ENCODE measurements at places on chromosomes 13 and 19. TPM values are rescaled to one million over a fixed set of nuclear protein-coding genes. Genes with fewer than 3 reads are reported as not detected.
A peak's percentile ranks its signal among the peaks of the same experiment; 100 is the strongest.

C19orf85 gene
- not detected for total RNA-seq

DNA sequence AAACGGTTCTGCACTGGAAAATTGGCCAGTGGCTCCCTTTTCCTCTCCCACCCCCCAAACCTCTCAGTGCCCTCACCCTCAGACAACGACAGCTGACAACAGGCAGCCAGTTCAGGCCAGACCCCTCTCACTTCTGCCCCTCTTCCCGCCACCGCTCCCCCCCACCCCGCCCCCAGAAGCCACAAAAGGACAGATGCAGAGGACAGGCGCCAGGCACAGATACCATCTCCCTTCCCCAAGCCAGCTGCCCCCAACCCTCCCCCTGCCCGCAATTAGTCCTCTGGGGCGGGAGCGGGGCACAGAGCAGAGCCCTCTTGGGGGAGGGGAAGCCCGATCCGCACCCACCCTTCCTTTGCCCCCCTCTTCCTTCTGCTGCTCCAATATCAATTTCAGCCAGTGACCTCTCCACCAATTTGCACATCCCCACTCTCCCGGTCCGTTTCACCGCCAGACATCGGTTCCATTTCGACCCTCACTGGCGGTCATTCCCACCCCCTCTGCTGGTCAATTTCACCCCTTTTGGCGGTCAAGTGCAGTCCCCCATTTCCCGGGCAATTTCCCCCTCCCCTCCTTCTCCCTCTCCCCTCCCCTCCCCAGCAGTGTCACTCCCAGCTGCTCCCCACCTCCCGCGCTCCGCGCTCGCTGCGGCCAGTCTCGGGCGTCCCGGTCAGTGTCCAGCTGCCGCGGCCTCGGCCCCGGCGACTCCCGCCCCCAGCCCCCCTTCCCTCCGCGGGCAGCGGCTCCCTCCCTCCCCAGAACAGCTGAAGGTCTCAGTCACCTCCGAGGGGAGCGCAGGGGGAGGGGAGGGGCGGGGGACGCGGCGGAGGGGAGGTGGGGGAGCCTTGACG lies at the start of gene SHD:
Gene SHD, plus strand, starts transcription at position 848 of the 848 bp plus-strand sequence. CDS start 798 bp downstream, outside the sequence.
- H3K4me1 ChIP-seq, result peaks cover 12% of the 10 kb centered on the region
- no peak for DNase-seq
- H3K36me3 ChIP-seq, result no peaks in the 10 kb centered on the region
- no peak within 1 kb of the TSS for H3K27ac ChIP-seq

LRRC63 gene
- not detected for total RNA-seq

GRCh38 chr19:16249826-16250404 lies 52.2 kb downstream of the AP1M1 start:
- no peak overlapping the region for H3K27ac ChIP-seq
- peaks cover 10% of the 10 kb centered on the region for H3K4me1 ChIP-seq
- H3K27me3 ChIP-seq, result no peaks in the 10 kb centered on the region
- no peak for DNase-seq
- H3K36me3 ChIP-seq, result no peaks in the 10 kb centered on the region

GRCh38 chr19:35248310-35249145 lies at the start of gene LSR:
LSR (plus strand) TSS chr19:35249002; CDS start chr19:35249023, 21 bp downstream.
- H3K27ac ChIP-seq, result peak within 1 kb of the TSS; percentile 99
- H3K4me3 ChIP-seq, result peak within 1 kb of the TSS; percentile 93
- H3K4me1 ChIP-seq, result peaks cover 29% of the 10 kb centered on the region
- H3K27me3 ChIP-seq, result no peaks in the 10 kb centered on the region
- H3K36me3 ChIP-seq, result no peaks in the 10 kb centered on the region
- peak; percentile 96 for DNase-seq

TUBA3C gene
- total RNA-seq, result not detected

GRCh38 chr13:92938486-92939020 lies 288.1 kb upstream of the GPC6 start:
- no peak overlapping the region for H3K4me3 ChIP-seq
- H3K4me1 ChIP-seq, result no peaks in the 10 kb centered on the region
- H3K27me3 ChIP-seq, result no peaks in the 10 kb centered on the region
- H3K36me3 ChIP-seq, result no peaks in the 10 kb centered on the region

DNA sequence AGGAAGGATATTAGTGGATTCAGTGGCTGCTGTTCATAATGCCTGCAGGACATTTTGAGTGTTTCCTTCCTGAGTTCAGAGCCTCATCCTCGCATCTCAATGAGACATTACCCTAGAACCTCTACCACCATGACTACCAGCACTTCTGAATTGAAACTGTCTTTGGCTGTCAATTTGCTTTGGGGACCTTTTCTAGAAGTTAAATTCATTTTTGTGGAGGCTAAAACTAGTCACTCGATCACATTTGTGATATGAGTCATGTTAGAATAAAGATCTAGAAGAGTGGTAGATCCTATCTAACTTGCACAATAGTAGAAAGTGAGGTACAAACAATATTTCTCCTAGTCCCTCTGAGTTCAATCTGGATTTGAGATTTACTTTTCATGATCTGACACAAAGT lies 124.9 kb downstream of the KCNRG start:
- no peak for DNase-seq
- no peak overlapping the region for H3K4me3 ChIP-seq
- no peak overlapping the region for H3K27ac ChIP-seq
- no peaks in the 10 kb centered on the region for H3K27me3 ChIP-seq

CGB5 gene
- not detected for total RNA-seq

- no peaks in the 10 kb centered on the region for H3K36me3 ChIP-seq
- DNase-seq, result no peak
- no peak overlapping the region for H3K4me3 ChIP-seq
- no peak overlapping the region for H3K27ac ChIP-seq
These were observed 14.0 kb downstream of the GNA15 start for GRCh38 chr19:3149526-3150505.

GRCh38 chr13:47076500-47076899 lies 179.6 kb upstream of the HTR2A start:
- no peaks in the 10 kb centered on the region for H3K27me3 ChIP-seq
- H3K27ac ChIP-seq, result no peak overlapping the region
- H3K36me3 ChIP-seq, result no peaks in the 10 kb centered on the region
- H3K4me3 ChIP-seq, result no peak overlapping the region
- no peaks in the 10 kb centered on the region for H3K4me1 ChIP-seq
- DNase-seq, result no peak

- no peak overlapping the region for H3K4me3 ChIP-seq
- peak; percentile 87 for DNase-seq
- H3K27ac ChIP-seq, result no peak overlapping the region
- H3K27me3 ChIP-seq, result no peaks in the 10 kb centered on the region
These were observed 11.1 kb upstream of the ARRDC2 start for GRCh38 chr19:17996826-17997316.

DNA sequence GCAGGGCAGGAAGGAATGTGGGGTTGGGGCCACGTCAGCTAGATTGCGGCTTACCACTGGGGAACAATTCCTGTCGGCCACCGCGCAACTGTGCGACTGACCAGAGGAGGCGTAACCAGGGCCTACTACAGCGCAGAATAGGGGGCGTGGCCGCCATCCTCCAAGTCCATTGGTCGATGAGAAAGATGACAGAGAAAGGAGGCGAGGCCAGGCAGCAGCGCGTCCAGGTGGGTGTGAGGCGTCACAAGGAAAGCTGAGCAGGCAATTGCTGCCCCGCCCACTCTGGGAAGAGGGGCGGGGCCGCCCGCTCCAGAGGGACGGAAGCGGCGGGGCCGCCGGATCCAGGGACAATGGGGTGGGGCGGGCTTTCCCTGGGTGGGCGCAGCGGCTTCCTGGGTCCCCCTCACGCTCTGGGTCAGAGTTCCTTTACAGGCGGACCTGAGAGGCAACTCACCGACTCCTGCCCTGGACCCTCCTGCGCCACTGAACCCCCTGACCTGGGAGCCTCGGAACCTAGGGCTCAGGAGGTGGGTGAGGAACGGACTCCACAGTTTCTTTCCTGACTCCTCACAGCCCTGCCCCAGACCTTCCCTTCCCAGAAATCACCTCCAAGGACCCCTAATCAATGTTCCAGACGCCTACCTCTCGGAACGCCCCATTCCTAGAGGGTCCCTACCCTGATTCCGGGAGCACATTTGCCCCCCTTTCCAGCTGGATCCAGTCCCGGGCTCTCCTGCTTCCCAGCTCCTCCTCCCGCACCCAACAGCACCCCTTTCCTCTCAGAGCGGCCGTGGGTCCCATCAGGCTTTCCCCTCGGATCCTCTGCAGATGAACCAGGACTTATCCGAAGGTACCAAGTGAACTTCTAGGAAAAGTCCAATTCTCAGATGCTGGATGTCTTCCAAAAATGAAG lies 101.5 kb upstream of the ZNF492 start:
- H3K4me1 ChIP-seq, result peaks cover 9% of the 10 kb centered on the region
- peak overlapping the region; percentile 49 for H3K4me3 ChIP-seq
- H3K27me3 ChIP-seq, result no peaks in the 10 kb centered on the region
- peak; percentile 100 for DNase-seq
- no peaks in the 10 kb centered on the region for H3K36me3 ChIP-seq
